Dermis blood vessel endothelial cell (primary cell): ENCODE measurements at places on chromosomes 6 and 20.
A peak's percentile ranks its signal among the peaks of the same experiment; 100 is the strongest.

- no peak for DNase-seq
These were observed 28.9 kb upstream of the RALGAPA2 start for GRCh38 chr20:20741087-20742045.

DNA sequence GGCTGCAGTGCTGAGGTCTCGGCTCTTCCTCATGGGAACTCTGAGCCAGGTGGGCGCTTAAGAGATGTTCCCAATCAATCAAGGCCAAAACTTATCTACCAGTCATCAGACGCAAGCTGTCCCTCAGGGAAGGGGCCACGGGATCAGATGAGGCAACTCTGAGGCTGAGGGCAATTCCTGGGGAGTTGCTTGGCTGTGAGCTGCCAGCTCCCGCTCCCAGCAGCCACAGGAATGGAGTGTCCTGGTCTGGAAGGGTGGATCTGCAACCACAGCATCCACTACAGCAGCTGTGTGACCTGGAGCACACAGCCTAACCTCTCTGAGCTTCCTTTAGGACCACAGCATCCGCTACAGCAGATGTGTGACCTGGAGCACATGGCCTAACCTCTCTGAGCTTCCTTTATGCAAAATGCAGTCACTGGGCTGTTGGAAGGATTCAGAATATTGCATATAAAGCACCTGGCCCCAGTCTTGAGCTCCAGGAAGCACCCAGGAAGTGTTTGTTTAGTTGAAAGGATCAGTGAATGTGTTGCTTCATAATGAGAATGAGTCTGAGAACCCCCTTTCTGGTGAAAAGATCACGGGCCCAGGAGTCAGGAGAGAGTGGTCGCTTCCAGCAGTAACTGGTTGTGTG lies 60.9 kb downstream of the TFAP2C start:
- DNase-seq = no peak

- no peak for DNase-seq
These were observed 2.9 kb downstream of the SLC2A4RG start for GRCh38 chr20:63742381-63743024.

GRCh38 chr6:139290787-139291311 lies 949 bp downstream of the TXLNB start:
- peak; percentile 92 for DNase-seq

DNA sequence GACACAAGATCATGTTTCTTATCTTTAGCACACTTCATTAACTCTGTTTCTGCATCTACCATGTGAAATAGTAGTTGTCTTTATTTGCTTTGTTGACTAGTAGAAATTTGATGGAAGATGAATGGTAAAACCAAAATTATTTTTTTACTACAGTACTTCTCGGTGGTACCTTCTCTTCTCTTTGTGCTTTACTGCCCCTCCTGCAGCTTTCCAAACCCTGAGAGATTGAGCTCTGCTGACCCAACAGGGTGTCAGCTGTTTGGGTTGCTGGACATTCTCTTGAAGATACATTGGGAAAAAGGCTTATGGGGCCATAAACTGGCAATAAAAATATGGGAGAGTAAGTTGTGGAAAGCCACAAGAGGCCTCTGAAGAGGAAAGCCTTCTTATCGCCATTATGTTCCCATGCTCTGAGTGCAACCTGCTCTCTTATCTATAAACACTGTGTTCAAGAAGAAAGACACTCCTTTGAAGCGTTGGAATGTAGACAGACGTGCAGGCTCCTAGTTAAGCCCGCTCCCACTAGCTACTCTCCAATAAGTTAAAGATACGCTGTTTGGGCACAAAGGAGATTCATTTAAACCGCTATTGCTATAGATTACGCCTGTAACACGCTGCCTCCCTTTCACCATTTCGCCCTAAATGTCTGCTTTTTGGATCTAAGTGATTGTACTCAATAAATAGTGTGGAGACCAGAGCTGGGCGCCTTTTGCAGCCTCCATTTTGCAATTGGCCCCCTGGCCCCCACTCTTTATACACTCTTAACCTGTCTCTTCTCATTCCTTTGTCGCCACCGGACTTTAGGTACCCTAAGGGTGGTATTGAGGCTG lies 60.1 kb upstream of the PRSS16 start:
- no peak for DNase-seq

GRCh38 chr20:53760025-53760441 lies 166.4 kb upstream of the ZNF217 start:
- no peak for DNase-seq

DNA sequence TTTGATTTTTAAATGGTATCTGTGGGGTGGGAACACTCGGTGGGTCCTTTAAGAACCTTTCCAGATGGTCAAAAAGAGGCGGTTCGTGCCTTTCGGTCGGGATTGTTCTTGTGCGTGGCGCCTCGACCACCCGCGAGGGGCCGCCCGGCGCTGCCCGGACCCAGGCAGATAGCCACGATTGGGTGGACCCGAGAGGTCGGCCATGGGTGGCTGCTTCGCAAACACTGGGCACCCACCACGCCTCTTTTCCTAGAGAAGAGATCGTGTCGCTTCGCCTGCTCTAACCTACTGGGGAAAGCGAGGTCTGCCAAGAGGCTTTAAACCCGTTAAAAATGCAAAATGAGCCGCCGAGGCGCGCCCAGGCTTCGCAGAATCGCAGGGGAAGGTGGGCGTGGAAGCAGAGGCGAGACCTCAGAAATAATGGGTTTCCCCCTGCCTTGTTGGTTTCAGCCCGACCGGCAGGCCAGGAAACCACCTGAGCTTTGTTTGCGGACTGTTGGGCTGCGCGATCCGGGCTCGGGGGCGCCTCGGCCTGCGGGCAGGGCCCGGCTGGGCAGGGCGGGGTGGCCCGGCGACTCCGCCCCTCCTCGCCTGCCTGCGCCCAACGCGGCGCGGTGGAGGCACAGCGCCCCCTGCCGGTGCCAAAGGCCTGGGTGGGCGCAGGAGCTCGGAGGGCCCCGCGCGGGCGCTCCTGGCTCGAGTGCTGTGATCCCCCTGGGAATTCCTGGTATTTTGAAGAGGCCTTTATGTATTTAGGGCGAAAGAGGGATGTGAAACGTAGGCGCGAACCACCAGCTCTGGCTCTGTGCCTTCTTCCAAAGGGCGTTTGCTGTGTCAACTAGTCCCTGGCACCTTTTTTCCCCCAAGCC lies 1.6 kb downstream of the MARCKS start:
- peak; percentile 96 for DNase-seq

DNA sequence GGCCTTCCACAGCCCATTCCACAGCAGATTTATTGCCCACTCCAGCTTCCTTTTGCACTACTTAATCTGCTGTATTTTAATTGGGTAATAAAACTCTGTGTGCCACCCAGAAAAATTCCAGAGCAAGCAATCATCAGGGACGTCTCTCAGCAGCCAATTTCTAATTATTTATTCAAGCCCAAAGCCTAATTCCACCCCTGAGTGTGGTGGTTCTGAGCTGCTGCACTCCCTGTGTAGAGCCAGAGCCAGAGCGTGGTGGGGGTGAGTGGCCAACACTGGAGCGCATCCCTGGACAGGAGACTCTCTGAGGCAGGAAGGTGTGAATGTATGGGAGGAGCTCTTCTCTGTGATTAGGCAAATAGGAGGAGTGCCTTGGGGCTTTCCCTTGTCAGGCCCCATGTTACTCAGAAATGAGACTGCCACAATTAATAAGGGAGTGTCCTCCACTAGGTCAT lies 66.1 kb downstream of the CD24 start:
- no peak for DNase-seq

DNA sequence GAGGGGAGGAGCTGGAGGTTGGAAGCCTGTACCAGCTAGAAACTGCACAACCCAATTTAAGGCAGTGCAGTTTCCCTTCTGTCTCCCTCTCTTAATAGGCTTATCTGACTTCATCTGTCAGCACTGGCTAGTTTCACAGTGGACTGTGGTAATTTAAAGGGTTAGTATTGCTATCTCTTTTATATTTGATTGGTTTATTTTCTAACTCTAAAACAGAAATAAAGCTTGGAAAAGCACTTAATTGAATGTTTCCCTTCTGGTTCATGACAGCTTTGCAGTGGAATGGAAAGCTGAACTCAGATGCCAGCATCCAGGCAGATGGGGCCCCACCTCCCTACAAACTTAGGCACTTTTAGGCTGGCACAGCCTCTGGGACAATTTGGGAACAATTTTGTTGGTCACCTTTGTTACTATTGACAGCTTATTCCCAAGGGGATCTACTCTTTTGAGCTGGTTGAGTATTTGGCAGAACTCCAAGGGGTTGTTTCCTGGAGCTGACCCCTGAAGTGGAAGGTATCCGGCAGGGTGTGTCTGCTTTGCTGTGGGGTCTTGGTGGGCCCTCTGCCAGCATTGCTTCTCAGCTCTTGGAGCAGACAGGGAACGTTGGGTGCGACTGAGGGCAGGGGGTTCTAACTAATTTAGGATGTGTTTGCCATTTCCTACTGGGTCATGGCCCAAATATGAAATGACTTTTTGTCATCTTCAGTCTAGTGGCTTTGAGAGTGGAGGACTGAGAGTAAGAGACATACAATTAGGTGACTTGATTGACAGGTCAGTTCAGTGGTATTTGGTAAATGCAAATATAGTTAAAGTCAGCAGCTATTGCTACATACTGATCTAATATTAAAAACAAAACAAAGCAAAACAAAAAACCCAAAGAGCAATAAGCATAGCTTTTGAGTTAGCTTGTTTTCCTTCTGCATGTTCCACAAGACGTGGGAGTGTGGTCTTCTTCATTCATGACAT lies 9.3 kb downstream of the SH3BGRL2 start:
- DNase-seq = peak; percentile 52

DNA sequence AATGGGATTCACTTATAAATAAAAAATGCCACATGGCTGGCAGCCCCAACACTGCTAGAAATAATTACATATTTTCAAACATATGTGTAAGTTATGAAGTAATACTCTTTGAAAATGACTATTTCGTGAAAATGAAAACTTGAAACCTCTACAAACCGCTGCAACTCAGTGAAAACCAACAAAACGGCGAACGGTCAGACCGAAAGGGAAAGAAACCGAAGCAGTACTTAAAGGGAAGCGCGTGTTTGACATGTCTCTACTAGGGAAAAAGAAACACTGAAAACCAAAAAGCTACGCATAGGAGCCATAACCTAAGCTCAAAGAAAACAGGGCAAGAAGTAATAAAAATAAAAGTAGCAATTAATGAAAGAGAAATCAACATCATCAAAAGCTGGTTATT lies 121.0 kb upstream of the GGTLC1 start:
- no peak for DNase-seq

DNA sequence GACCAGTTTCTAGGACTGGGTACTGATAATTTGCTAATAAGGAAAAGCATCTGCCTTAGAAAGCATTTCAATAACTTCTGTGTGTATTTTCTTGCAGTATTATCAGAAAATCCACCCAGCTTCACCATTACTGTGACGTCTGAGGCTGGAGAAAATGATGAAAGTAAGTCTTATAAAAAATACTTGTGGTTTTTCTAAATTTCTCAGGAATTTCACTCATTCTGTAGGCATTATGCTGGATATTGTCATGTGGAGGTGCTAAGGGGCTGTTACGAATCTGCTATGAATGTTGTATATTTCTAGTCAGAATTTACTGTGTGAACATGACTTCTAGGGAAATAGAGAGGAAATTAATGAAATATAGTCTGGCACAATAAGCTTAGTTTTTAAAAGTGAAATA lies 8.9 kb downstream of the RWDD1 start:
- no peak for DNase-seq

DNA sequence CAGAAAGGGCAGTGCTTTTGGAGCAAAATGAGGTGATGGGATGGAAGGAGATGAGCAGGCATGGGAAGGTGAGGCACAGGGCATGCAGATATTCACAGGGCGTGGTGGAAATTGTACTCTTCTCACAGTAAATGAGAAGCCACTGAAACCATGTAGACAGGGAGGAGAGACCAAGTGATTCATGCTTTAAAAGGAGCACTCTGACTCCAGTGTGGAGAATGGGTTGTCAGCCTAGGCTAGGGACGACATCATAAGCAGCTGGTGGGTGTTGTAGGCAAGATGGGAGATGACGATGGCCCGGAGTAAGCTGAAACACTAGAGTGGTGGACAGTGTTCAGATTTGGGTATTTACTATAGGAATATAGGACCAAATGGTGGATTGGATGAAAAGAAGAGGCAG lies 18.4 kb downstream of the PDE7B start:
- no peak for DNase-seq

- DNase-seq = no peak
These were observed 64.9 kb upstream of the CITED2 start for GRCh38 chr6:139439349-139439748.

DNA sequence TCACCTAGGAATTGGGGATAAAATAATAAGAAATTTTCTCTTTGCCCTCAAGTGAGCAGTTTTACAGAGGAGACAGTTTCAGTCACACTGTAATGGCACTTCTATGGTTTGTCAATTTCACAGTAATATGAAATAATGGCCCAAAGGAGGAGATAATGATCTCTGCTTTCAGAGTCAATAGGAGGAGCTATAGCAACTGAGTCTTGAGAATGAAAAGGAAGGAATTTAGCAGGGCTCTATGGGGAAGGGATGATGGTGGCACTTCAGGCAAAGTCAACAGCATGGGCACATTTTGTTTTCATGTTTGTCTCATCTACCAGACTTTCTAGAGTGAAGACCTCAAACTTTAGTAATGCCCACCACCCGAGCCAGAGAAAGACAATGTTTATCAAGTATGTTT lies 138.3 kb upstream of the HMGN3 start:
- no peak for DNase-seq

DNA sequence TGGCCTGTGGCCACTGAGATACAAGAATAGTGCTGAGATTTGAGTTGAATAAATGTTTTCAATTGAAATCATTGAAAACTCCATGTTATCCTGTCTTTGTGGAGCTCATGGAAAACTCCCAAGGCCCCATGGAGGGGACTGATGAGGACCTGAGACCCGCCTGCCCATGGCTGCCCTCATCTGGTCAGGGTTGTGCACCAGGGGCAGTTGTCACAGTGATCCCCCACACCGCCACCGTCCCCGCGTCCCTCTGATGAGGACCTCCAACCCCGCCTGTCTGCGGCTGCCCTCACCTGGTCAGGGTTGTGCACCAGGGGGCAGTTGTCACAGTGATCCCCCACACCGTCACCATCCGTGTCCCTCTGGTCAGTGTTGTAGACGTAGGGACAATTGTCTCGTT lies 27.8 kb downstream of the THBS2 start:
- DNase-seq = no peak

DNA sequence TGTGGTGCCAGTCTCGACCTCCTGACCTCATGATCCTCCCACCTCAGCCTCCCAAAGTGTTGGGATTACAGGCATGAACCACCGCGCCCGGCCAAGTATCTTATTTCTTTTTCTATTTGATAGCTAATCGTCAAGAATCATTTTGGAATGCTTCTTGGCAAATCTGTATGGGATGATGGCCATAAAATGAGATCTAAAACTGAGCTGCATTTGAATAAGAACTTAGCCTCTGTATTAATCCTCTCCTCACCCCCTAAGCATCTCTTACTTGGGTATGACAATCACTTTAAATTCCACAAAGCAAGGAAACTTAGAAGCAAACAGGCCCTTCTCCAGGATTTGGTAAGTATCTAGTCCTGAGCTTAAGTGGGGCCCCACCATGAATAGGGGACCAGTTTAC lies 108.9 kb upstream of the BTBD3 start:
- no peak for DNase-seq

GRCh38 chr6:112249489-112249888 lies 4.9 kb downstream of the LAMA4 start:
- peak; percentile 72 for DNase-seq

DNA sequence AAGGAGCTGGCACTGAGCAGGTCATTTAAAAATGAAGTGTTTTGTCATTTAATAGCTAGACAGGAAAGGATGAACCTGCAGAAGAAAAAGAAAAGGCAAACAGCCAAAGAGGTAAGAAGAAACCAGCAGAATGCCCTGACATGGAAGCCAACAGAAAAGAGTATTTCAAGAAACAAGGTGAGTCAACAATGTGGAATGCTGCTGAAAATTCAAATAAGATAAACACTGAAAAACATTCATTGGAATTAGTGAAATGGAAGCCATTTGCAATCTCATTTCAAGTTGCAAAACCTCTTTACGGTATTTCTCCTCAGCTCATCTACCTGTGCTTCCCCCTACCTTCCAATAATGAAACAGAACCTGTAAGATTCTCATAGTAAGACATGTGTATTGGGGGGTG lies 59.6 kb downstream of the RWDD2A start:
- peak; percentile 15 for DNase-seq
